Stimulated activated CD4-positive, alpha-beta T cell treated with anti-CD3 and anti-CD28 coated beads, Interleukin-15, amount 100 ng/mL, for 48 hours (primary cell): ENCODE measurements at places on chromosomes 12 and 14.

- DNase-seq = no peak
These were observed 147.8 kb upstream of the PLEKHA5 start for GRCh38 chr12:18981732-18982131.

- no peak for DNase-seq
These were observed 78.3 kb downstream of the WDR20 start for GRCh38 chr14:102217987-102218421.

DNA sequence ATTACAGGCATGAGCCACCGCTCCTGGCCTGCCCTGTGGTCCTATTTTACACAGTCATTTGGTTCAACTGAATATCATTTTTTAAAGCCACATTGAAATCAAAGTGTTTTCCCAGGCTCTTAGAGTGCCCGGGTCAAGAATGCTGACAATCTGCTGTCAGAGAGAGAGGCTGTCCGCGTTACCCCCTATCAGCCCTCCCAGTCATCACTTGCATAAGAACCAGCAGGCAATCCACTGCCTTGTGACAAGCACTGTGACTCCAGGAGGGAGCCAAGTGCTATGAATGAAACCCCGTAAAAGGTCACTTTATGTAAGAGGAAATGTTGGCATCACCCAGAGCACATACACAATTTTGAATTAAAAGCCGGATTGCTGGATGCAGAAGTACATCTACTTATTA, 13.5 kb downstream of the PHLDA1 start:
- DNase-seq = no peak

GRCh38 chr12:105057174-105057573, 27.1 kb downstream of the ALDH1L2 start:
- no peak for DNase-seq

DNA sequence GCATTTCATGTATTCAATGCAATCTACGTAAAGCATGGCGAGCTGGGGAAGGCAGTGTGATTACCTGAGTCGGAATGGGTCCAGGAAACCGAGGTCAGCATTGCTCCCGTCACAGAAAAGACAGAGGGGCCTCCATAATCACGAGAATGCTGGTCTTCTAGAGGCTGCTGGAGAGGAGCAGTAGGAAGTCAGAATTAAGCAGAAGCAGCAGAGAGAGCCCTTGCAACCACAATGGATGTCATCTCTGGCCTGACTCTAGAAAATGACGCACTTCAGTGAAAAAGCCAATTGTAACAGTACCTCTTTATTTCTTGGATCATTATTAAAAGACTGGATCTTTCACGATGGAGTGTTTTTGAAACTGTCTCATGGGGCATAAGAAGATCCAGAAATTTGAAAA, 69.5 kb upstream of the FOXN3 start:
- no peak for DNase-seq

- DNase-seq = no peak
These were observed 21.8 kb upstream of the DHRS2 start for GRCh38 chr14:23614395-23614828.

- no peak for DNase-seq
These were observed 129.1 kb downstream of the NTF3 start for GRCh38 chr12:5561057-5561456.

GRCh38 chr14:74029136-74029535, 10.0 kb downstream of the BBOF1 start:
- DNase-seq = no peak

GRCh38 chr14:50736932-50737419, 68.9 kb upstream of the SAV1 start:
- DNase-seq = peak; percentile 35

GRCh38 chr12:124451637-124452243, 115.7 kb downstream of the NCOR2 start:
- DNase-seq = no peak

DNA sequence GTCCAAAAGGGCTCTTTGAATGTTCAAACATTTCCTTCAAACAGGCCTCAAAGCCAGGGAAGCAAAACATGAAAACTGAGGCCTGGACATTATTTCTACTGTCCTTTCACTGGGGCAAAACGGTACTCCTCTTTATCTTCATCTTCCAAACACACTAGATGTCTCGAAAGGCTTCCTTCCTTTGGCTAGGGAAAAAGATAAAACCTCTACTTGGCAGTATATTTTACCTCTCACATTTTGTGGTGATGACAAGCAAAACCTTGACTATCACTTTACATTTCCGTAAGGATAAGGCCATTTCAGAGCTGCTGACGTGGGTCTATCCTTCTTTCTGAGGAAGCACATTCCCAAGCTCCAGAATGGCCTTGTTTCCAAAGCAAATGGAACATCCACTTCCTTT, 9.9 kb downstream of the STAB2 start:
- no peak for DNase-seq

- DNase-seq = no peak
These were observed 41.2 kb downstream of the TMEM116 start for GRCh38 chr12:111971800-111972199.

DNA sequence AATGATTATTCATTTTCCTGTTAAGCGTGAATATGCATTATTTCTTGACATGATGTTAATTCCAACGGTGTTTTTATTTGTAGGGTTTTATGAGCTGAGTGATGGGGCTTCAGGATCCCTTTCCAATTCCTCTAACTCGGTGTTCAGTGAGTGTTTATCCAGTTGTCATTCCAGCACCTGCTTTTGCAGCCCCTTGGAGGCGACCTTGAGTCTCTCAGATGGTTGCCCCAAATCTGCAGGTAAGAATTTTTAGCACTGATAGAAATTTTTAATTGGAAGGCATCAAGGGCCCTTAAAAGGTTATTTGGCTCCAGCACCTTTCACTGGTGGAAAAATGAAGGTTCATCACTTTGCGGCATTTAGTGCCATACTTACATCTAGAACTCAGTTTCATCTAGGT, 3.7 kb downstream of the DACT1 start:
- no peak for DNase-seq

- no peak for DNase-seq
These were observed 131.7 kb upstream of the ATP2B1 start for GRCh38 chr12:89840162-89840922.

GRCh38 chr12:64666054-64666914, 56.0 kb downstream of the RASSF3 start:
- DNase-seq = no peak

DNA sequence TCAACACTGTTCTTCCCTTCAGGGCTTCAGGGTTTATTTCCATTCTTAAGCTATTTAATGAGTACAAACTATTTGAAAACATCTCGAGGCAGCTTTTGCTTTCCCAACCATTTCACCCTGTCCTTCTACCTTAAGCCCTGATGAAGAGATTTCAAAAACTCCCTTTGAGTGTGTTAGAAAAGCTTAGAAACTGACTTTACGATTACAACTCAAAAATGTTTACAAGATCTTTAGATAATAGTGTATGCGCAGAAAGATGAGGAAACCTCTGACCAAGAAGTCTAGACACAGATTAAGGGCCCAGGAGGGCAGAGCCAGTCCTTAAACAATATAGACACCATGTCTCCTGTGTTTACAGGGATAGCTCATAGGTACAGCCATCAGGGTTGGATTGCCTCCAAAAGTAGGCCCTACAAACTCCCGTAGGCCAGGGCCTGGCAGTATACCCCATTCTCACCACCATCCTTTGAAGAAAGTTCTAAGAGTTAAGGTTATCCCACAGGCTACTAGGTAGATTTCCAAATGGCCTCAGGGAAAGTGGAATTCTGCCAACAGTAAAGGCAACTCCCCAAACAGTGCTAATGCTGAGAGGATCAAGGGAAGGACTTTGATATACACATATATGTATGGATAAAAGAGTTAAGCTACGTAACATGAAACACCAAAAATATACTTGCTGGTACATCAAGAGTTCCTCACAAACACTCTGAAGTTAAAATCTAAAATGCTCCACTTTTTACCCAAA, 11.4 kb upstream of the SOS2 start:
- DNase-seq = no peak

- DNase-seq = no peak
These were observed 994.5 kb upstream of the FLRT2 start for GRCh38 chr14:84535484-84535883.

- DNase-seq = no peak
These were observed 37.2 kb upstream of the RMST start for GRCh38 chr12:97425380-97425779.

DNA sequence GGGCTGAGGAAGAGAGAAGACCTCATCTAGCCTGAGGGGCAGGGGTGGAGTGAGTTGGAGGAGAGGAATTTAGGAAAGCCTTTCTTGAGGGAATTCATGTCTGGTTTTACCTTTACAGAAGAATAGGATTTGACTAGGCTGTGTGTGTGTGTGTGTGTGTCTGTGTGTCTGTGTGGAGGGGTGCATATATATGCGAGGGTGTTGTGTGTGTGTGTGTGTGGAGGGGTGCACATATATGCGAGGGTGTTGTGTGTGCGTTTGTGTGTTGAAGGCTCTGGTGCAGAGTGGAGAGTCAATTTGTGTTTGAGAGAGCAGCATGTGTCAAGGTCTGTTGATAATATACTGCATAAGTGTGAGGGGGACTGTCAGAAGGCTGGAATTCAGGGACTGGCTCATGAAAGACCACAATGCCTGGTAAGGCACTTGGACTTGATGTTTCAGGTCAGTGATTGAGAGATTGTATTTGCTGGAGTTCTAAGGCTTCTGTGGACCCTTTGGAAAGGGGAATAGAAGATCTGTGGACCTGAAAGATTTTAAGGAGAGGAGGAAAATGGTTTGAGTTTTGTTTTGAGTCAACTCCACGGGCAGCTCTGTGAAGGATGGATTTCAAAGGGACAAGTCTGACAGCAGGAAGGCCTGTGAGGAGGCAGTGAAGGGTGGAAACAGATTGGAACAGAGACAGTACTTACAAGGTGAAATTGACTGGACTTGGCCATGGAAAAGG, 34.6 kb downstream of the TBC1D30 start:
- DNase-seq = no peak

GRCh38 chr12:24797901-24798300, 151.0 kb downstream of the BCAT1 start:
- no peak for DNase-seq

DNA sequence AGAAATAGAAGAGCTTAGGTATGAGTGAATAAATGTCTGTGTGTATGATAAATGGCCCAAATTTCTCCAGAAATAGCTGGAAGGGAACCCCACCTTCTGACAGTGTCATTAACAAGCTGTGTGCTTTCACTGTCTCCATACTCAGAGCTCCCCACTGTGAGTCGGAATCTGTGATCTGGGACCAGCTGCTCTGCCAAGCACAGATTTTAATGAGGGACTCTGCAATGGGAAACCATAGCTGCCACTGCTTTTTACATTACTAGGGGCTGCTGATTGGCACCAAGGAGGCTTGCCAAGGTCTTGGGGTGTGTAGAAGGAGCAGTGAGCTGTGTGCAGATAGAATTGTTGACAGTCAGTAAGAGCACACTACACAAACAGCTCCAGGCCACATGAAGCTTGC, 244.2 kb upstream of the CCDC196 start:
- DNase-seq = no peak

- DNase-seq = no peak
These were observed 30.2 kb upstream of the FICD start for GRCh38 chr12:108484845-108485244.

GRCh38 chr12:26987634-26988424, 26.4 kb downstream of the TM7SF3 start:
- DNase-seq = no peak

DNA sequence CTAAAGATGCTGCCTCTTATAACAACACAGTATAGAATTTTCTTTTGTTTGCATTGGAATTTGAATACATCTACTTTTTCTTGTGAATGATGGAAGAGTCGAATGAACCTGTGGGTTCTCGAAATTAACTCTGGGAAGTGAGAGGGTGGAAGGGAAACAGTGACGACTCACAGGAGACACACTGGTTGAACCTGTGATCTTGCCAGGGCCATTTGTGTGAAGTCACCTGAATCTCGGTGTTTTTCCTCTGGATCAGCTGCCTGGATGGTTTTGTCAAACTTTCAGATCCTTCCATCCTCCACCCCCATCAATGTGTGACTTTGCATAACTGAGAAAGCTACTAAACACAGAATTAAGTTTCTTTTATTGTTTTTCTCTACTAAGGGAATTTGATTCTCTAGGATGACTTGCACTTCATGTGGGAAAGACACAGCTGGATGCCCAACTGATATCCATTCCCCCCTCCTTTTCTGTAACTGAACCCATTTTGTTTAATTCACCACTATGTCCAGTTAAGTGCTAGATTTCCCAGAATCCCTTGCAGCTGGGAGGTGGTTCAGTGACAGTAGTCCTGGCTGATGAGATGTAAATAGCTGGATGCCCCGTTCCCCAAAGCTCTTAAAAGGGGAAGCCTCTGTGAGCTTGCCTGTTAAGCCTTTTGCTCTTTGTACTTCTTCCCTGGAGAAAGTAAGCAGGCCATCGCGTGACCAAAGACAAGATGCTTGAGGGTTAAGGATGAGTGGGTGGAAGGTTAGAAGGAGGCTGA, 6.3 kb downstream of the PPFIBP1 start:
- no peak for DNase-seq

DNA sequence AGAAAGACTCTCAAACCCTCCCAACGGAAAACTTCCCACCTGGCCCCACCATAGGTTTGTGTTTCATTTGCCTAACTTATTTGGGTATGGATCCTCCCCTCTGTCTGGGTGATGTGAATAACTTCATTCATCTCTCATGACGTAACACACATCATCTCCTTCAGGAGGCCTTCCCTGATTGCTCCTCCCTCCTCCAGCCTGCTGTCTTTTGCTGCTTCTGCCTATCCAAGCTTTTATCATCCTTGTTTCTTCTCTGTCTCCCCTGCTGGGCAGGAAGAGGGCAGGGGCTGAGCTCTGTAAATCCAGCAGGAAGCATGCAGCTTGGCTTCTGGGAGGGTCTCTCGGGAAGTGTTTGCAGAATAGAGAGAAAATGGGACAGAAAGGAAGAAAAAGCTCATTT, 766.0 kb upstream of the TBX3 start:
- DNase-seq = no peak

GRCh38 chr14:80850197-80850814, 91.2 kb downstream of the CEP128 start:
- DNase-seq = no peak

DNA sequence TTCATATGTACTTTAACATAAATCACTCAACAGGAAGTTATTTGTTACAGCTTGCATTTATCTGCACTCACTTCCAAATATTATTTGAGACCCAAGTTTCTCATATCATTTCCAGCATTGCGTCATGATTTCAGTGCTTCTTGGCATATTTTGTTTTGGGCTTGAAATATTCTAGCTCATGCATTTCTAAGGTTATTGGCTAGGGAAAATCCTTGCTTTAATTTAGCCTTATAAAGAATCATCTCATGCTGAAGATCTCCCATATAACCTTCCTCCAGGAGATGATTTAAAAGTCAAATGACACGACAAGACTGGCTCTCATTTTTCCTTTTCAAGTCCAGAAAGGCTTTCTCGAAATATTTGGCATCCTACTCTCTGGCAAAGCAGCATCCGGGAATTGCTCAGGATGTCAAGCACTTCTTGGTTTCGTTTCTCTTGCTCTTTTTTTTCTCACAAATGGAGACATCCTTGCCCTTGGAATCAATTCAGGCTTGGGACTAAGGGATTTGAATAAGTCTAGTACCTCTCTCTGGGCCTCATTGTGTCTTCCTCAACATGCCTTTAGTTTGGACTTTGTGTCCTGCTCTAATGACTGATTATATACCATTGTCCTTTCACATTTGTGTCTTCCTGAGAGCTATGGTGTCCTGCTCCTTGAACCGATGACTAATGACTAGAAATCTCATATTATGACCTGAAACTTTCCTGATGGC, 295.0 kb downstream of the RMST start:
- DNase-seq = no peak
